ENCODE measurements at places on chromosomes 16 and 17. TPM values are rescaled to one million over a fixed set of nuclear protein-coding genes. Genes with fewer than 3 reads are reported as not detected.

CES2 gene
- total RNA-seq = 14.9 TPM

KANSL1 gene
- 84.4 TPM for total RNA-seq

KRT32 gene
- total RNA-seq = not detected

C16orf92 gene
- not detected for total RNA-seq

OR2C1 gene
- total RNA-seq = not detected

ADAD2 gene
- total RNA-seq = 0.18 TPM

TRIM72 gene
- total RNA-seq = not detected

BCL6B gene
- 127 TPM for total RNA-seq

TRAPPC1 gene
- 47.9 TPM for total RNA-seq

CD300LG gene
- 0.09 TPM for total RNA-seq

NPIPB8 gene
- total RNA-seq = 0.36 TPM

RASL10B gene
- total RNA-seq = 0.19 TPM

UNC45B gene
- not detected for total RNA-seq

MARVELD3 gene
- not detected for total RNA-seq

PAGR1 gene
- total RNA-seq = 17.2 TPM

SDR42E1 gene
- total RNA-seq = 0.66 TPM

KRTAP4-1 gene
- total RNA-seq = not detected

HEATR3 gene
- 25.8 TPM for total RNA-seq

TERB1 gene
- total RNA-seq = under 0.01 TPM

SLC5A10 gene
- not detected for total RNA-seq

AANAT gene
- total RNA-seq = not detected

SLC38A8 gene
- total RNA-seq = not detected

LRRC46 gene
- total RNA-seq = 0.09 TPM

HCRT gene
- total RNA-seq = not detected

RGS11 gene
- 1.9 TPM for total RNA-seq

MATCAP1 gene
- total RNA-seq = 18.9 TPM

PRKAR1A gene
- 204 TPM for total RNA-seq

GPRC5C gene
- total RNA-seq = 0.09 TPM

IRX5 gene
- total RNA-seq = 0.85 TPM

RHBDL1 gene
- 0.47 TPM for total RNA-seq

GOSR2 gene
- 60.4 TPM for total RNA-seq

GAS2L2 gene
- total RNA-seq = under 0.01 TPM

ALOXE3 gene
- not detected for total RNA-seq

KIAA0513 gene
- total RNA-seq = 3.7 TPM

SIAH1 gene
- total RNA-seq = 23.3 TPM

IL21R gene
- total RNA-seq = 0.09 TPM

MED1 gene
- 20.7 TPM for total RNA-seq

FGF11 gene
- 0.94 TPM for total RNA-seq

TM4SF5 gene
- not detected for total RNA-seq

MEOX1 gene
- not detected for total RNA-seq

CEMP1 gene
- not detected for total RNA-seq

CD300A gene
- total RNA-seq = not detected

MT1G gene
- total RNA-seq = not detected

CHD9NB gene
- total RNA-seq = 1.8 TPM
